ENCODE measurements at places on chromosomes 2 and 18.

DNA sequence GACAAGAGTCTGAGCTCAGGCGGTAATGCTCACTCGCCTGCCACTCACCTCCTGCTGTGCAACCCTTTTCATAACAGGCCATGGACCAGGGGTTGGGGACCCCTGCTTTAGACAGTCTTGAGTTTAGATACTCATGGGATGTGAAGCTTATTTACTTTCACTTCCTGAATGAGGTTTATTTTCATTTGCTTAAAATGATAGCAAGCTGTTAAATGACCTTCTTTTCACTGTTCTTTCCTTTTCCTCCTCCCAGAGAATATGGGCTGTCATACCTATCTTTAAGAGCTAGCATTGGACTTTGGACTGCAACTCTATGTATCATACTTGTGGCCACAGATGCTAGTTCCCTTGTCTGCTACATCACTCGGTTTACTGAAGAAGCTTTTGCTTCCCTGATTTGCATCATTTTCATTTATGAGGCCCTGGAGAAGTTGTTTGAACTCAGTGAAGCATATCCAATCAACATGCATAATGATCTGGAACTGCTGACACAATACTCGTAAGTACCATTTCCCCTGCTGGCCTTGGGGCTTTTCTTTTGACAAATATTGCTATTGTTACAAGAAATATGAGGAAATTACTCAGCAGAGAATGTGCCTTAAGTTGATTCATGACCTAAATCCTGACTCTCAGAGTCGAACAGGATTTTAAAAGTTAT, 168.5 kb downstream of the DPP4 start:
- peak; percentile 23 for DNase-seq

- DNase-seq: no peak
Measured at GRCh38 chr2:174344716-174345461, 10.1 kb downstream of the SP9 start.

- no peak for DNase-seq
Measured at GRCh38 chr18:63986885-63987284, 17.0 kb downstream of the SERPINB8 start.

GRCh38 chr2:19797871-19798270, 103.9 kb downstream of the TTC32 start:
- DNase-seq: no peak

DNA sequence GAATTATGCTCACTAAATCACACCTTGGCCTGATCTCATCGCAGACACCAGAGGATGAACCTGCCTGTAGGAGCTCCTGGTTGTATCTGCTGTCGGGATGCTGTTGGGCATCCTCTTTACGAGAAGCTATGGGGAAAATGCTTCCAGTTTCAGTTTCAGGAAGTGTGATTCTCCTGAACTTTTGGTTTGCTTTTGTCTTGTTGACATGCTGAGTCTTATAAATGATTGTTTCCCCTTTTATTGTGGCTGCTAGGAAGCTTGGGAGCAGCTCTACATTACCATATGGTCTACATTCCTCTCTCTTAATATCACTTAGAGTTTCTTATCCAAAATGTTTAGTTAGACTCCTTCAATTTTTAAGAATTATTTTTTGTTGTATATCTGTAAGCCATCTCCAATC, 227.5 kb downstream of the MTX2 start:
- DNase-seq: no peak

GRCh38 chr2:65532937-65533336, 100.5 kb upstream of the SPRED2 start:
- no peak for DNase-seq

- no peak for DNase-seq
Measured at GRCh38 chr2:48397846-48398245, 132.1 kb upstream of the STON1 start.

DNA sequence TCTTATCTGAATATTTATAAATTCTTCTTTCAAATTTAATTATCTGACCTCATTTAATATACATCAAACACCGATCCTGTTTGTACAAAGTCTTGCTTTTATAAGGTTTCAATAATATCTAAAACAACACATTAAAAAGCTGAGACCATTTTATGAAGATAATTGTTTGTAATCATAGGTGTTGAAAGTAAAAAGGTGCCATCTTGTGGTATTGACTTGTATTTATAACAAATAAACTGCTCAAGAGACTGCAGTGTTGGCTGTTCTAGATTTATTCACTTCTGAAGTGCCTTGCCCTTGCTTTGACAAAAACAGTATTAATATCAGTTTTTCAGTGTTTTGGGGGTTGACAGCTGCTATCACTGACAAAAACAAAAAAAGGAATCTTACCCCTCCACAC, 286.8 kb upstream of the HNMT start:
- DNase-seq: no peak

DNA sequence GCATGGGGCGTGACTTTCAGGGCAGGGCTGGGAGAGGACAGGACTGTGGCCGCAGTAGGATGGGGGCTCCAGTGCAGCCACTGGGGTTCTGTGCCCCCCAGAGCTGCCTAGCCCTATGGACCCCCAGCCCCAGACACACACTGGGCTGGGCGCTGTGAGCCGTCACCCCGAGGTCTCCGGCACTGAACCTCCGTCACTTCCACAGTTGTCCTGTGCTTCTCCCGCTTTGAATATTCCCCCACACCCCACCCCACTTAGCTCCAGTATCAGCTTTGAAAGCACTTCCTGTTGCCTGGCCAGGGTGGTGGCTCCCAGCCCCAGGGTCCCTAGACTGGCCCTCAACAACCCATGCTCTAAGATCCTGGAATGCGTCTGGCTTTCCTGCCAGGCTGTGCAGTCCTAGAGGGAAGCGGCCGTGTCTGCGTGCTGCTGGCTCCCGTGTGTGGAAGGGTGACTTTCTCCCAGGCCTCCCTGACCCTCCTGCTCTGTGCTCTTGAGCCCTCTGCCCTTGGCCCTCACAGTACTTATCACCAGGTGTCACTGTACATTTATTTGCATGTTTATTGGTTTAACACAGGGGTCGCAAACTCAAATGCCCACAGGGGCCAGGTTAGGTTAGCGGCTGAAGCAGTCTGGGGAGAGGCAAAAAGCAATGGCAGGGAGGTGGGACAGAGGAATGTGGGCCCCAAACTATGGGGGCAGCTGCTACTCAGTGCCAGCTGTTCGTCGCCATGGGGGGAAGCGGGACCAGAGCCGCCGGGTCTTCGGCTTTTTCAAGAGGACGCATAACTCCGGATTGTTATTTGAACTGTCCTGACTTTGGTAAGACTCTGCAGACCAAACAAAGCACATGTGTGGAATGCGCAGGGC, 9.9 kb downstream of the OBSL1 start:
- DNase-seq: no peak

DNA sequence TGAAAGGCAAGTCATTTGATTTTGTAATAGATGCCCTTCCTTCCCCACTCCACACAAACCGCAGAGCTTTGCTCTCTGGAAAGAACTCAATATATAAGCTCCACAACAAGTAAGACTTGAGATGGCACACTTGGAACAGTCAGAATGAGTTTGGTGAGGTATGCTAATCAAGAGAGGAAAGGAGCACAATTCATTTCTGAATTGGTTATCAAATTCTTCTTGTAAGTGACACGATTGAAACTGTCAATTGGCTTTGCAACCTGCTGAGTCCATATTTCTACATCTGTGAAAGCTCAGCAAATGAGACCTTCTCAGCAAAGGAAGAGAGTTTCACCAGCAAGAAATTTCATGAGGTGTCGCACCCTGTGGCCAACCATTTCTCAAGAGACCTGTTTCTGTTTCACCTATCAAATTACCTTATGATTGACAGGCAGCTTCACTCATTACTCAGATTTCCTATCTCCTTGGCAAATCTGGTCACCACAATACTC, 19.1 kb downstream of the CTLA4 start:
- DNase-seq: no peak

DNA sequence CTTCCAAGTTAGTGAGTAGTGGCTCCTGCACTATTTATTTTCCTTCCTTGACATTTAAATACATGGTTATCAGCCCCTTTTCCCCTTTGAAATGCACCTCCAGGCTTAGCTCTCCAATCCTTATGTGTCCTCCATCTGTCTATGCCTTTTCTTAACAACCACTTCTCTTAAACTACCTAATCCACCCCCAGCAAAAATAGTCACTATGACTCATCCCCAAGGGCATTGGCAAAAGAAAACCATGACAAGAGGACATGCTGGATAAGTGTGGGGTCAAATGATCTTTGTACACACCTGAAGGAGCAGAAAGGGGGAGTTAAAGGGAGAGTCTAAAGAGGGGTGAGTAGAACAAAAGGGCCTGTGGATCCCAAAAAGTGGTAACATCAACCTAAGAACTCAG, 127.2 kb downstream of the ANKRD44 start:
- DNase-seq: no peak

- peak; percentile 46 for DNase-seq
Measured at GRCh38 chr2:25159949-25160348, 8.4 kb downstream of the POMC start.

- DNase-seq: no peak
Measured at GRCh38 chr2:159249990-159250715, 36.4 kb downstream of the WDSUB1 start.
